ENCODE measurements at places on chromosomes 1 and 21. TPM values are rescaled to one million over a fixed set of nuclear protein-coding genes. Genes with fewer than 3 reads are reported as not detected.

GRCh38 chr1:71635568-71635967 is 554.7 kb upstream of the ZRANB2 start:
- DNase-seq, result no peak

Gene PPFIA4
- polyA plus RNA-seq, result 5.1 TPM

Gene AADACL3
- not detected for polyA plus RNA-seq

GRCh38 chr1:15525050-15526020 is 1.3 kb upstream of the DNAJC16 start:
- peak; percentile 99 for DNase-seq

DNA sequence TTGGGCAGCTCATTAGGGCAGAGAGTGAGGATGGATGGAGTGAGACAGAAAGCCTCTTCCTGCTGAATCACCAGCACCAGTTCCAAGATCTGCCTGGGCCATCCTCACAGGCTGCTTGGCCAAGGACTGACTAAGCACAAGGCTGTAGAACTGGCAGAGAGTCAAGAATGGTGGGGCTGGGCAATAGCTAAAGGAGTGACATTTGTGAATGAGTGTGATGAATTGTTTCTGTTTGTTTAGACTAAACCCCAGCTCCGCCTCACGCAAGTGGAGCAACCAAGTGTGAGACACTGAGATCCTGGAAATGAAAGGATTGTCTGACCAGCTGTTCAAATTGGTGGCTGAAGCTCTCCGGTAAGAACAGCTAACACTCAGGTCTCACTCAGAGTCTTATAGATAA is 38.6 kb downstream of the BRINP2 start:
- peak; percentile 90 for DNase-seq

Gene PDPN
- 56.4 TPM for polyA plus RNA-seq

GRCh38 chr1:27296773-27297291 is 25.1 kb upstream of the TMEM222 start:
- DNase-seq, result peak; percentile 33

DNA sequence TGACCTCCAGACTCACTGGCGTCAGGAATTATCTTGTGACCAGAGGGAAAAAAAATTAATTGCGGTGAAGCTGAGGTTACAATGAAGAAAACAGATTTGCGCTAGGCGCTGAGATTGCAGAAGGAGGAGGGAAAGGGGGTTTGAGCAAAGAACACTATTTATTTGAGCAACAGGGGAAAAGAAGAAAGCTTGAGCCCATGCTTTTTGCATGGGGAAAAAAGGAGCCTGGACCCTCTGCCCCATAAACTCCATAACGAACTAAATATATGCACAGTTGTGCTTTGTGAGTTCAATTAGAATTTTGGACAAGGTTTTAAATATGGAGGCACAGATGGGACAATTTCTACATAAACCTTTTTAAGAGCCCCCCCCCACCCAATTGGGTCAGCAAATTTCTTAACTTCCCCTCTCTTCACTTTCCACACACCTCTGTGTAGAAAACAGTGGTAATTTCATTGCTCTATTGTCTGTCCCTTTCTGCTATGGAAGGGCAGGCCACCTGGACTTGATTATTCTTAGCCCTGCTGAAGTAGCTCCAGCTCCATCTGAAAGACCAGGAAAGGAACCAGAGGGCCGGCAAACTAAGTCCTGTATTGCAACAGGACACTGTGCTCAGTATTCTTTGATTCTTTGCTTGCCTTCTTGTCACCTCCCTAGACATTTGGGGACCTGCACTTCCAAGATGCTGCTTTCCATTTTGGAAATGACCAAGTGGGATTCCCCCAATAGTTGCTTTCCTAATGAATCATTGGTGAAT is 862 bp upstream of the ID3 start:
- DNase-seq, result no peak

DNA sequence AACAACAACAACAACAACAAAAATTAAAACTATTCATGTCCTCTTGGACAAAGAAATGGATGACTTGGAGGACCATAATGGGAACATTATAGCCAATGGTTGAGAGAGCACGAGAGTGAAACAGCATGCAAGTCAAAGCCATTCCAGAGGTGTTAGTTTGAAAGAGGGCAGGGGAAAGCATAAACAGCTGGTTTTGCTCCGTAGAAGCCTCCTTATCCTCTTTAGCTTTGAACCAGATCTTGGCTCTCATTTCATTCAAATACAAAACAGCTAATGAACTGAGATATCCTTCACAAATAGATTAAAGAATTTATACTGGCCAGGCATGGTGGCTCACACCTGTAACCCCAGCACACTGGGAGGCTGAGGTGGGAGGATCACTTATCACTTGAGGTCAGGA is 8.7 kb upstream of the SMG7 start:
- DNase-seq, result peak; percentile 50

GRCh38 chr1:36534711-36535412 is 52.1 kb upstream of the CSF3R start:
- DNase-seq, result no peak

DNA sequence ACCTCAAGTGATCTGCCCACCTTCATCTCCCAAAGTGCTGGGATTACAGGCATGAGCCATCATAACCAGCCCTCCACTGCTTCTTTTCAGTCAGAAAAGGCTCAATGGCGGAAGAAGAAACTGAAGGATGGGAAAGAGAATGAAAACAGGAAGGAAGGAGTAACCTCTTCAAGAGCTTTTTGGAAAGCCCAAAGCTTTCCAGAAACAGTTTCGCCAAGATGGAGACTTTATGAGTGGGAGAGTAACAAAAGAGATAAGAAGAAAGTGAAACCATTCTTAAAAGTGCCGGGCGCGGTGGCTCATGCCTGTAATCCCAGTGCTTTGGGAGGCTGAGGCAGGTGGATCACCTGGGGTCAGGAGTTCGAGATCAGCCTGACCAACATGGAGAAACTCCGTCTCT is 62.7 kb upstream of the NBL1 start:
- no peak for DNase-seq

DNA sequence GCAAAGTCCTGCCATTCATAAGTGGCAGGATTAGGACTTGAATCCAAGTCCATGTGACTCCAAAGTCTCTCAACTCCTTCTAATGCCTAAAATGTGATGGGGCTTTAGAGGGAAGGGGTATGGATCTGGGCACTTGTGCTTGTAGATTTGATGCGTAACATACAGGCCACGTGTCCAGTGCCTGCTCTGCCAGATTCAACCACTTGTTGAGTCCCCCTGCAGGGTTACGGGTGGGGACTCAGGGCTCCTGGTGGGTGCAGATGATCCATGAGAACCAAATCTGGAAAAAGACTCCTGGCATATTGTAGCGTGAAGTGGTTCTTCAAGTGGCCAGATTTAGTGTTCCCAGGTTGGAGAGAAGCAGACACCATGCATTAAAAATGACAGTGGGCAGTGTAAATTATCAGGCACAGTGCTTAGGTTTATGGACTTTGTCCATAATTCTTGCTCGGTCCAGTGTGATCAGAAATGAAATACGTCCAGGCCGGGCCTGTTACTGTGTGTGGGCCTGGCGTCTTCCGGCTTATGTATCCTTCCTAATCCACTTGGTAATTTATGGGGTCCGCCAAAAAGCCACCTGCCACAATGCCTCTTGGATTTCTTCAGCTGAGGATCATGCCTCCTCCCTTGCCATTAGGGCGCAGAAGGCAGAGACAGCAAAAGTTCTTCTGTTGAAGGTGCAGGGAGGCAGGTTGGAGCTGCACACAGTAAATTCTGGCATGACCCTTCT is 51.2 kb upstream of the LRP8 start:
- peak; percentile 5 for DNase-seq

Gene RSBN1
- polyA plus RNA-seq, result 26.8 TPM

GRCh38 chr1:100145116-100145515 is 12.2 kb downstream of the TRMT13 start:
- DNase-seq, result no peak

- DNase-seq, result no peak
Measured at GRCh38 chr1:208272311-208272710, 28.1 kb upstream of the PLXNA2 start.

Gene OR2T10
- polyA plus RNA-seq, result not detected

DNA sequence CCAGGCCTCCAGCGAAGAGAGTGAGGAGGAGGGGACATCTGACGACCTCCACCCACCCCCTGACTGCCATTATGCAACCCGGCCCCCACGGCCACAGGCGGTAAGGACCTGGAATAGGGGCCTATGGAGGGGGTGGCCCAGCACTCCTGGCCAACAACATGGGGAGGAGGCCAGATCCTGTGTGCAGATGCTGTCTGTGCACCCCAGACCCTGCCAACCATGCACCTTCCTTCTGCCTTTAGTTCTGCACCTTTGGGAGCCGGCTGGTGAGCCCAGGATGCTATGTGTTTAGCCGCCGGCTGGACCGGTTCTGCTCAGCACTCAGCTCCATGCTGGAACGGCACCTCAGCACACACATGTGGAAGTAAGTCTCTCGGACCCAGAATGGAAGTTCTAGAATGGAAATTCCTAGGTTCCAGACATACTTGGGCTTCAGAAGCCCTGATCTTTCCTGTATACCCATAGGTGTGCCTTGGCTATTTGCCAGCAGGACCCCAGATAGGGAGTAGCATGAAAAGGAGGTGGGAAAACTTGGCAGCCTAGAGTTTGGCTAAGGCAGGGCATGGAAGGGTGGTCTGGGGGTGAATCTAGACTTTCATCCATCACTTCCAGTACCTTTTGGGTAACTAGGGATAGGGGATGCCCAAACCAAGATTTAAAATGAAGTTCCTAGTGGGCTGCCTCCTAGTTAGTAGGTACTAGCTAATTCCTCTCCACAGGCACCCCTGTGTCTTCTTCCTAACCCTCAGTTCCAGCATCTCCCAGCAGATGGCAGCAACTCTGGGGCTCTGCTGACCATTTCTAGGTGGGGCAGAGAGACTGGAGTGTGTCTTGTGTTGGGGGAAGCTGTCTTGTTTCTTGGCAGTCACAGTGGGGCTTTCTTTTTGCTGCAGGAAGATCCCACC is 3.6 kb upstream of the CYB561D1 start:
- no peak for DNase-seq

DNA sequence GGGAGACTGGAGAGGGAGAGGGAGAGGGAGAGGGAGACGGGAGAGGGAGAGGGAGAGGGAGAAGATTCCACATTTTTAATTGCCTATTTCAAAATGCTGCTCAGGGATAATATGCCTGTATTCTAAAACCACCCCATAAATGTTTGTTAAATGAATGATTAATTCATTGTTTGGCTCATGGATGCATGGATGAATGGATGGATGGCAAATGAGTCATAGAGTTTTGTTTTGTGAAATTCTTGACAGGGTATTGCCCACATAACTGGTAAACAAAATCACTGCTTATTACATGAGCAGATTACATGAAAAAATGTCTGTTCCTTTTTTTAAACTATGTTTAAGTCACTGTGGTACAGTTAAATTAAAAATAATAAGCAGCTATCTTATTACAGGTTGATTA is 220.4 kb downstream of the ZP4 start:
- no peak for DNase-seq

- no peak for DNase-seq
Measured at GRCh38 chr1:21572221-21572620, 63.0 kb downstream of the ALPL start.

- DNase-seq, result peak; percentile 53
Measured at GRCh38 chr1:183633676-183634343, 1.8 kb downstream of the ARPC5 start.

DNA sequence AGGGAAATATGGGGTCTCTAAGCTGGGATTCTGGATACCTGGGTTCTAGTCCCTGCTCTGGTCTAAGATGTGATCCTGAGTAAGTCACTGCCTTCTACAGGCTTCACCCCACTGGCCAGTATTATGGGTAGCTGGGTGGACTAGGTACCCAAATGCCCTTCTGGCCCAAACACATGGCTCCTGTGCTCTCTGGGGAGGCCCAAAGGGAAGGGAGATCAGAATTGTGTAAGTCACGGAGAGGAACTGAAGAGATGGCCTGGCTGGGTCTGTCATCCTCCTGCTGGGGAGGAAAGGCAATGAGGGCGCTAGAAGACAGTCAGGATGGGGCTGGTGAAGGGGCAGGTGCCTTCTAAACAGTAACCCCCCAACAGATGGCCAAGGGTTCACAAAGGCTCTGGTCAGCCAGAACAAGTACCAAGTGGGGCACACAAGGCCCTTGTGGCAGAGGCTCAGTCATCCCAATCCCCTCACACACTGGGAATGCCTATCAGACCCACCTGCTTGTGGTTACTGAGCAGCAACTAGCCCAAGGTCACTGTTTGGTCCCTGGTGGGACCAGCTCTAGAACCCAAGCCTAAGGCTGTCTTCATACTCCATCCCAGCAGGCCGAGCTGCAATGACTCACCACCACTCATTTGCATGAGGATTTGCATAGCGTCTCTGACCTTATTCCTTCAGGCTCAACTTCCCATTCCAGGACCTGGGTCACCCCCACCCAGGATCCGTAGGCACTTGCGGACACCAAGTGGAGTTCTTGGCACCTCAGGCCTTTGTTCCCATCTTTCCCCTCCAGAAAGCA is 9.2 kb downstream of the MEF2D start:
- DNase-seq, result no peak

- no peak for DNase-seq
Measured at GRCh38 chr1:246213036-246213435, 294.0 kb downstream of the SMYD3 start.

Gene CFH
- 32.4 TPM for polyA plus RNA-seq

DNA sequence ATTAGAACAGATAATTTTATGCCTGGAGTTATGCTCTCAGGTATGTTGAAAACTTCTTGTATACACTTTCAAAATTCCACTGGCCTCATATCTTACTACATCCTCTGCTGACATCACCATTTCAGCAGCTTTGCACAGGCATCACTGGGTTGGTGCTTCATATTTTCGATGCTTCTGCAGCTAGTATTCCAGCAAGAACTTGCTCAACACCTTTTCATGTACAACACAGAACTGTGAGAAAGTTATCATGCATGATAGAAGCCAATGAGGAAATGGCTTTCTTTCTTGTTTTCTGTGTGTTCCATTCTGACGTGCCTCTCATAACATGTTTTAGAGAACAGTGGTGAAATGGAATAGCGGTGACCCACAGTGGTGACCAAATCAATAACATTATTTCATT is 5.1 kb upstream of the GBP5 start:
- DNase-seq, result no peak

- DNase-seq, result peak; percentile 44
Measured at GRCh38 chr21:26849428-26850115, 4.4 kb upstream of the ADAMTS1 start.

- no peak for DNase-seq
Measured at GRCh38 chr1:223785808-223786207, 59.9 kb downstream of the TP53BP2 start.

- no peak for DNase-seq
Measured at GRCh38 chr1:56287721-56288120, 291.6 kb downstream of the PLPP3 start.

Gene NR5A2
- 9.6 TPM for polyA plus RNA-seq

Gene AKR7A2
- polyA plus RNA-seq, result 59.5 TPM

Gene SV2A
- 6.4 TPM for polyA plus RNA-seq

Gene TRIM58
- polyA plus RNA-seq, result 3.9 TPM

Gene ADORA3
- 0.54 TPM for polyA plus RNA-seq

Gene NBPF6
- not detected for polyA plus RNA-seq

All from left lung (tissue), 14 donors.